Occipital lobe (tissue), 3 donors: ENCODE measurements at places on chromosomes 13 and 19. TPM values are rescaled to one million over a fixed set of nuclear protein-coding genes. Genes with fewer than 3 reads are reported as not detected.
A peak's percentile ranks its signal among the peaks of the same experiment; 100 is the strongest.

Gene ZNF837
- 0.94 TPM for total RNA-seq

Gene ZNF665
- total RNA-seq = 5.8 TPM

Gene HIF3A
- total RNA-seq = 6.4 TPM

Gene DLL3
- 15.8 TPM for total RNA-seq

Gene C19orf44
- total RNA-seq = 2.8 TPM

Gene ERICH4
- total RNA-seq = not detected

Gene FPR3
- total RNA-seq = 0.31 TPM

Gene VSTM1
- total RNA-seq = not detected

Gene SIGLECL1
- not detected for total RNA-seq

- DNase-seq = no peak
Observed at GRCh38 chr19:44608391-44608821, 5.0 kb upstream of the IGSF23 start.

DNA sequence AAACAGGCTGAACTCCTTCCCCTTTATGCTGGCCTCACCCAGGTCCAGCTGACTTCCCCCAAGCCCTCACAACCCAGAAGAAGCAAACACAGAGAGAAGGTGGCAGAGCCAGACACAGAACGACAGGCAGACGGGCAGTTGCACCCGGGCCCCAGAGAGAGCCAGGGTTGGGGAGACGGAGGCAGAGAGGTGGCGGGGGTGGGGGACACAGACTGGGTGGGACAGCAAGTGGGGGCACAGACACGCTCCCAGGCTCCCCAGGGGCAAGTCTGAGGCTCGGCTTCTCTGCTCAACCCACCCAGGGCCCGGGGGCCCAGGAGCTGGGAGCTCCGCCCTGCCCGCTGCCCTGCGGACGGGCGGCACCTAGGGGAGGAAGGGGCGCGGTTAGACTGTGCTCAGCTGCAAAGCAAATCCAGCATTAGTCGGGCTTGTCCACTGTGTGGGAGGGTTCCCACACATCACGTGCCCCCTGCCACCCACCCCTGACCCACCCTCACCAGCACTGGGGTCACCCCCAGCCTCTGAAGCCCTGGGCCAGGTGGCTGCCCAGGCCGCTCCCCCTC, 31.3 kb upstream of the ASF1B start:
- no peak for DNase-seq

- DNase-seq = no peak
Observed at GRCh38 chr19:39878398-39878797, 32.2 kb upstream of the FBL start.

DNA sequence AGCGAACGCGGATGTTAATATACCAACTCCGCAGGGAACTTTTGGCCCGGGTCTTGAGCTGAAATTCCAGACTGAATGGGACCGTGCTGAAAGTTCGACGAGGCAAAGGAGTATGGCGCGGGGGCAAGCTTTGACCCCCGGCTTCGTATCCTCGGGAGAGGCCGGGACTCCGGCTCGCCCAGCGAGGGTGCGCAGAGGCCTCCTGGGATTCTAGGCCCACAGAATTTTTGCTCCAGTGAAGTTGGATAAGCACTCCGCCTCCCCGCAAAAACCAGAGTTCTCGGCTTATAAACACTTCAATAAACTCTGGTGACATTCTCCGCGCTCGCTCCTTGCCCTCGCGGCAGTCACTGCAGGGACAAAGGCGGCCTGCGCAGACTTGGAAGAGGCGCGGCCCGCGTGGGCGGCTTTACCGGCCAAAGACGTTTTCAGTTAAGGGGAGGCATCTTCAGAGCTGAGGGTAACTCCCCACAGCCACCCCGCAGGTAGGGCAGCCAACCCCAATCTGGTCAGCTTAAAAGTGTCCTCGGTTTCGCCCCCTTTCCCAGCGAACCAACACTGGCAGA, 112.6 kb downstream of the KCNRG start:
- DNase-seq = no peak

DNA sequence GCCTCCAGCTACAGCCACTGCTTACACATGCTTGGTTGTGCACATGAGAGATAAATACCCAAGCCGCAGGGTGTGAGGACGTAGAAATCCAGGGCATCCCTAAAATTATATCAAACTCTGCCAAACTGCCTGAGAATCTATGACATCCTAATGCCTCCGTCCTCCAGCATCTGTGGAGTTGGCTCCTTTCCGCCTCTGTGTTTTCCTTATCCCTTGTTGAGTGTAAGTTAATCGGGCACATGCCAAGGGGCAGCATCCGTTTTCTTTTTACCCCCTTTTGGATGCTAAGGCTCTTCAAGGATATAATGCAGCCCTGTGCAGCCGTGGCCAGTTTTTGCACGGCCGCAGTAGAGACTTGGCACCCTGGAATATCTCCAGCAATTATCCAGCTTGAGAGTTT, 66.5 kb downstream of the COL4A2 start:
- no peak for DNase-seq

GRCh38 chr19:35720648-35721047, 2.8 kb downstream of the KMT2B start:
- no peak for DNase-seq

GRCh38 chr19:36093687-36094086, 17.3 kb upstream of the OVOL3 start:
- DNase-seq = peak; percentile 21

DNA sequence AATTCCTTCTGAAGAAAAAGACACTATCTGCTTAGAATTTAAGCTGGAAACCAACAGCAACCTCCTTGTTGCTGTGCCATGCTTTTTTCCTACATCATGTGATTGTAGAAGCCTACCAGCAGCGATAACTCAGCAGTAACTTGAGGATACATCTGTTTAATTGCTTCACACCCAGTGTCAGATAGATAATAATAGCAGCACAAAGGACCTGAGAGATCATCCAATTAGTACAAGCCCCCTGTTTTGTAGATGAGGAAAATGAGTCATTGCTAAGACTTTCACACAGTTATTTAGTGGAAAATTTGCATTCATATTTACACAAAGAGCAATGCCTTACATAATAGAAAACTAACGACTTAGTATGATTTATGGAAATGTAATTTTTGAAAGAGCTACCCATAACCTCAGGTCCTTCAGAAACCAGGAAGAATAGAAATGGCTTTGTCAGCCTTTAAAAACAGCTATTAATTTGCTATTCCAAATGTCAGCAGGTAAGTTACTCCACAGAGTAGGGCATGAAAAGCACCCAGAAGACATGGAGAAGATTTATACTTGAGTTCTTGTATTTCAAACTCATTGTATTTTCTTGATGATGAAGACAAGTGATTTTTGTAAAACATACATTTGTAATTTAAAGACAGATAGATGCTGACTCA, 93.7 kb upstream of the SGCG start:
- no peak for DNase-seq

GRCh38 chr19:11566164-11566563, 7.1 kb upstream of the ELOF1 start:
- DNase-seq = no peak

DNA sequence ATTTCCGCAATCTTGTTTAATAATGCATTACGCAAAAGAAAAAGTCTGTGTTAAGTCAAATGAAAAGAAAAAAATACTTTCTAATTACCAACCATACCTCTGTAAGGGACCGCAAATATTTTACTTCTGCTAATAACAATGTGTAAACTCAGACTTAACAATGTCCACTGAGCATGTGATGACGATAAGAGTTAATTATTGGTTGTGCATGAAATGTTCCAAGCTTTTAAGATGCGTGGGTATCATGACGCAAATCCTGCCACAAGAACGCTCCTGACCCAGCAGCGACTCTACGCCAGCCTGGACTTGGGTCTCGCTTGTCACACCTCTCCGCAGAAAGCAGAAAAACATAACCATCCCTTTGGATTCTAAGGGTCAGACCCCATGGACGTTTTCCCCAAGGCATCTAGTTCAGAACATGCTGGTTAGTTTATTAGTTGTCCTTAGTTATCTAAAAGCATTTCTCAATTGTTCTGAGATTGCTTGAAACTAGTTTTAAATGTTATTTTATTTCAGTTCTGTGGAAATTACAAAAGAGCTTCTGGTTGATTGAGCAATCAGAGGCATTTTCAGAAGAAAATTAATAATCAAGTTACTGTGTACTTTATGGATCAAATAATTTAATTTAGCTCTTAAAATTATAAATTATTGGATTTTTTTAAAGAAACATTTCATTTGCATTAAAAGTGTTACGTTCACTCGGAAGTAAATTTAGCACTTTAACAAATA, 779.9 kb upstream of the ARGLU1 start:
- no peak for DNase-seq

DNA sequence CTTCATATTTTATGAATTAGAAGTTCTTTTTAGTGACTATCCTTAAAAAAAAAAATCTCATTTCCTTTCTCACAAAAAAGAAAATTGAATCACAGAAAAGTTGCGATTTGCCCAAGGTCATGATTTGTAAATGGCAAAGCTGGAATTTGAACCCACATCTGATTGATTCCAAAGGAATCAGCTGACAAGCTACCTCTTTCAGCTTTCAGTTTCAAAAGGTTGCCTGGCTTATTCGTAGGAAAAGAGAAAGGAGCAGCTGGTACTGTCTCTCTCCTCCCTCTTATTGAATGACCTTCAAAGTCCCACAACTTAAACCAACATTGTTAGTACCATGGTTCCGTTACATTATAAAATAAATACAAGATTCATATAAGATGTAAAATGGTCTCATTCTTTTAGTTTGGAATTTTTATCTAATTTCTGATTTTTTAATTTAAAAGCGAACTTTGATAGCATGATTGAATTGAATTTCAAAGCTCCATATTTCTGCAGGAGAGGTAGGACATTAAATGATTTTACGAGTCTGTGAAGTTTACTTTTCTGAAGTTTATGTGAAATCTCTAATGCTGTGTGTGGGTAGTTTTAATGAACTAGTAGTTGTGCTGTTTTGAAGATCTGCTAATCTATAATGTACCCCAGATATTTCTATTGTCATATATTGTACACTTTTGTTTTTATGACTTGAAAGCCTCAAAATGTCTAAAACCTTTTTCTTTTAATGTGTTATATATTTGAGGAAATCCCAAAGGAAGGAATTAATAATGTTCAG, 18.5 kb upstream of the KCTD4 start:
- DNase-seq = no peak

- no peak for DNase-seq
Observed at GRCh38 chr13:25377244-25377962, 5.6 kb downstream of the ATP8A2 start.

- no peak for DNase-seq
Observed at GRCh38 chr13:62512194-62513141, 1096.8 kb upstream of the PCDH20 start.

DNA sequence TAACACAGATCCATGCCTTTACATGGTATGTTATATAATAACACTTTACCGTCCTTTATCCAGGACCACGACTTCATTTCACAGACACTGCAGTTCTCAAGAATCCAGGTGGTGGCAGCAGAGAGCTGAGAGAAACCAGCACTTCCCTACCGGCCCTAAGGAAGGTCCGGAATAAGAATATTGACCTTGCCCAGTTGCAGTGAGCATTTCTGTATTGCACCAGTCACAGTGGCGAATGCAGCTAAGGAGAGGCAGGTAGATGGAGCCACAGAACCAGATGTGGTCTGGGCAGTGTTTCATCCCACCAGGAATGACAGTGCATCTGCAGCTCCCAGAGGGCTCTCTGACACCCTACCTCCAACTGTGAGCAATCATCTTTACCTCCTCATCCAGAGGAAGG, 44.6 kb downstream of the ZNF787 start:
- DNase-seq = no peak

GRCh38 chr19:10523135-10523636, 5.9 kb upstream of the S1PR5 start:
- DNase-seq = no peak

DNA sequence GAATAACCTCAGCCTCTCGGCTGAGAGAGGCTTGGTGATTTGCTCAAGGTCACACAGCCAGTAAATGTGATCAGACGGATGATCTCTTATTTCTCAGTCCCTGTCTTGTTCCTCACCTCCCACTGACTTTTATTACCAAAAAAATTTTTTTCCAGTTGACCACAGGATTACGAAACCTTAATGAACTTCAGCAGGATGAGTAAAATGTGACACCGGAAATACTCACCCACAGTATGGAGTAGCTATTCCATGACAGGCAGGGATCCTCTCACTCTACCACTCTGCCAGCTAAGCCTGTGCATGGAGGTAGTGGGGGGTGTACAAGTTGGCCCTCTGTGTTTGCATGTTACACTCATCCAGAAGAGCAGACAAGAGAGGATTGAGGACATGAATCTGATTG, 916.4 kb downstream of the UQCRFS1 start:
- DNase-seq = no peak

- no peak for DNase-seq
Observed at GRCh38 chr19:29188289-29189032, 24.5 kb downstream of the UQCRFS1 start.

DNA sequence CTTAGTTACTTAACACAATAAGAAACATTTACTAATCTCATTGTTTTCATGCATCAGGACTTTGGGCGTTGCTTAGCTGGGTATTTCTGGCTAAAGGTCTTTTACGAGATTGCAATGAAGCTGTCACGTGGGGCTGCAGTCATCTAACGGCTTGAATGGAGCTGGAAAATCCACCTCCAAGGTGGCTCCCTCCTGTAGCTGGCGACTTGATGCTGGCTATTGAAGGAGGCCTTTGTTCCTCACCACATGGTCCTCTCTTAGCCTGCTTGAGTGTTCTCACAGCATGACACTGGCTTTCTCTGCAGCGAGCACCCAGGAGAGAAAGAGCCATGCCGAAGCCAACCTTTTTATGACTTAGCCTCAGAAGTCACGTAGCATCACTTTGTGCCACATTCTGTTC, 92.0 kb downstream of the NHLRC3 start:
- DNase-seq = no peak

GRCh38 chr13:78102121-78102677, 183.6 kb upstream of the EDNRB start:
- no peak for DNase-seq

DNA sequence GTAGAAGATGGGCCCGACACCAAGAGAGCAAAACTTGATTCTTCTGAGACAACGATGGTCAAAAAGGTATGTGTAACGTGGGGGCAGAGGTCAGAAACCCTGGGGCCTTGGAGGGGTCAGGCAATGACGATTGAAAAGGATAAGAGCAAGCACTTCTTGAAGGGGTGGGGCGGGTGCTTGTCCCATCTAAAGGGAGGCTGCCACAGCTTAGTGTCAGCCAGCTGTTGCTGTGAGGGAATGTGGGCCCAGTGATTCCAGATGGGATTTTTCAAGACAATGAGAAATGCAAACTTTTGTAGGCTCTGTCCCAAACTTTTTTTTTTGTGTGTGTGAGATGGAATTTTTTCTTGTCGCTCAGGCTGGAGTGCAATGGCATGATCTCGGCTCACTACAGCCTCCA, 24.5 kb downstream of the SAE1 start:
- no peak for DNase-seq

- no peak for DNase-seq
Observed at GRCh38 chr13:42181381-42181953, 90.5 kb upstream of the AKAP11 start.

GRCh38 chr13:36086117-36086516, 45.1 kb downstream of the DCLK1 start:
- no peak for DNase-seq
